MV-4-11 (cell line): ENCODE measurements at places on chromosomes 12 and 14.
A peak's percentile ranks its signal among the peaks of the same experiment; 100 is the strongest.

GRCh38 chr14:69287098-69288010 lies 27.4 kb downstream of the GALNT16 start:
- no peak for DNase-seq

GRCh38 chr12:96402061-96402460 lies 1.8 kb upstream of the CDK17 start:
- no peak for DNase-seq

- no peak for DNase-seq
These were observed 86.9 kb upstream of the STXBP6 start for GRCh38 chr14:25136811-25137210.

GRCh38 chr12:105977652-105978051 lies 161.1 kb downstream of the NUAK1 start:
- DNase-seq, result no peak

- DNase-seq, result no peak
These were observed 161.6 kb downstream of the DYRK2 start for GRCh38 chr12:67810166-67810565.

GRCh38 chr14:54120260-54120659 lies 163.6 kb upstream of the BMP4 start:
- no peak for DNase-seq

- peak; percentile 64 for DNase-seq
These were observed 29.4 kb upstream of the STAC3 start for GRCh38 chr12:57280211-57281062.

DNA sequence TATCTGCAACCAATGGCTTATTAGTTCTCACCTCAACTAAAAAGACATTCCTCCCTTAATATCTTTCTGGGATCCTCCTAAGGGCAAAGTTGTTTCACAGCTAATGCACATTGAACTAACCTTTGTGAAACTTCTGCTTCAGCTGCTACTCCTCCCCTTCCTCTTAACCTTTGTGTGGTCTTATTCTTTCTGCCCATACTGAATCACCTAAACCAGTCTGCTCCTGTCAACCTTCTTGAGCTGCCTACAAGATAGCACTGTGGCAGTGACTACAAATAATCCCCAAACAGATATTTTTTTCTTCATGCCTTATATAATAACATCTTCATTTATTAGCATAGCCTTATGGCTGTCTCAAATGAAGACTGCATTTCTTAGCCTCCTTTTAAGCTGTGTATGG lies 1077.4 kb upstream of the ATXN7L3B start:
- DNase-seq, result no peak

- no peak for DNase-seq
These were observed 21.9 kb downstream of the ANO2 start for GRCh38 chr12:5923043-5923605.

GRCh38 chr12:47326190-47326589 lies 246.4 kb upstream of the AMIGO2 start:
- DNase-seq, result no peak

GRCh38 chr14:103007555-103007954 lies 49.8 kb downstream of the CDC42BPB start:
- DNase-seq, result no peak

DNA sequence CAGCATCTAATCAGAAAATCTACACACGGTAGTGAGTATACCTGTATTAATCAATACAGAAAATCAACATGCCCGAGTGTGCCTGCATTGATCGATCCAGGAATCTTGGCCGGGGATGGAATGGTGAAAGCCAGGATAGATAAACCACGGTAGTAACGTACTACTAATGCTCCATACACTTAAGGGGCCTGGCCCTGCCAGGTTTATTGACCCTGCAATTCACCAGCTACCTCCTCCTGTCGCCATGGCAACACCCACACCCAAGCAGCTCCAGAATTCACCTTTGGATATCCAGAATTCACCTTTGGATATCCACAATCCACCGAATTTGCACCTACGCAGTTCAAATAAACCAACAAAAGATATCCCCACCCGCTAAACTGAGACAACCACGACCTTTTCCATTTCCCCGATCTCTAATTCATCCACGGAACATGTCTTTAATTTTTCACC lies 14.8 kb upstream of the CALM1 start:
- no peak for DNase-seq

DNA sequence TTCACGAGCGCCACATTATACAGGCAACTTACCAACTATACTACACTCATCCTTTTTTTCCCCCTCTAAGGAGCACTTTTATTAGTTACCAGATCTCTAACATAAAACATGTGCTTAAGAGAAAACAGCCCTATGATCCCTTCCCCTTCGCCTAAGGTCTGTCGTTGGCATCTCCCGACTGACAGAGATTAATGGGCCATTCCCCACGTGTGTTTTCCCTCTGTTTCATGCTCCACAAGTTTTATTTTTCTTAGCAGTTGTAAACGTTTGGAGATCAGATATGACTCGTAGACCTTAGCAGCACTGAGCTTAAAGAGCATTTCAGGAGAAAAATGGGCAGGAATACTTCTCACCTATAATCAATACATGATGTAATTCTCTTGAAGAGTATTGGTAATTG lies 51.4 kb upstream of the FZD10 start:
- no peak for DNase-seq
